ENCODE measurements at places on chromosomes 3 and 15.
A peak's percentile ranks its signal among the peaks of the same experiment; 100 is the strongest.

- no peak overlapping the region for H3K27ac ChIP-seq
- H3K4me3 ChIP-seq = no peak overlapping the region
- no peak for DNase-seq
- H3K4me1 ChIP-seq = no peaks in the 10 kb centered on the region
Measured at GRCh38 chr3:169562988-169563774, 100.3 kb downstream of the MECOM start.

DNA sequence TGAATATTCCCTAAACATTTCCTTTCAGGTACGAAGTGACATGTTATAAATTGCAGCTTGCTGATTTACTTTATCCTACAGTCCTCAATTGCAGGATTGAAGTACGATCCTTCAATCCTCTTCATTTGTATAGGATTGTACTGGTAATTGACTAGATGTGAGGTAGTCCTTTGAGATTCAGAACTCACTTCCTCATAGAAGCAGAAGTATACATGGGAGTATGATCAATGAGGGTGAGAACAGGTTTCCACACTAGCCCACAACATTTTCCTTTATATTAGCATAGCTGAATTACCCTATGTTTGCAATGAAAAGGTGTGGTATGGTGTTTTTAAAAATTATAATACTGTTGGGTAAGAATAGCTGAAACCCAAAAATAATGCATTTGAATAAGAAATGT, 160.0 kb upstream of the UMPS start:
- no peaks in the 10 kb centered on the region for H3K27me3 ChIP-seq
- no peak overlapping the region for H3K27ac ChIP-seq
- no peak overlapping the region for H3K4me3 ChIP-seq
- H3K36me3 ChIP-seq = no peaks in the 10 kb centered on the region
- peaks cover 4% of the 10 kb centered on the region for H3K4me1 ChIP-seq

DNA sequence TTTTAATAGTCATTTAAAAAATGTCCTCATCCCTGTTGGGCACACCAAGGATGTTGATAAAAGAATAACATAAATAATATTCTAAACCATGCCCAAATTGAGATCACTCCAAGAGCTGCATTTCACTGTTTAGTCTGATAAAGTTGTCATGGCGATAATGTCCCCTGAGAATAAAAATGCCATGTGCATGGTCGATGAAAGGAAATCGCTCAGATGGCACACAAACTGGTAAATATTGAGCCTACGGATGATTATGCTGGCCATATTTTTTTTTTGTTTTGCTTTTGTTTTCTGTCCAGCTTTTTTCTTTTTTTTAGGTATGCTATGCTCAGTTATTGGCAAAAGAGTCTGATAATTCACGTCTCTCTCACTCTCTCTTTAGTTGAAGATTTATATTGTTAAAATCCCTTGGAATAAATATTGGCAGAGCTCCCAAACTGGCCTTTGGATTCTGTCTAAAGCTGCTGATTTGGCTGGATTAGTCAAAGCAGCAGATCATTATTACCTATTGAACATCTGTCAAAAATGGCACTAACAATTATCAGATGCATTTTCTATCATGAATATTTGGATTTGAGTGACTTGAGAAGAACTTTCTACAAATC, 643.8 kb downstream of the SQOR start:
- H3K4me3 ChIP-seq = no peak overlapping the region
- no peaks in the 10 kb centered on the region for H3K27me3 ChIP-seq
- H3K4me1 ChIP-seq = peaks cover 14% of the 10 kb centered on the region
- no peak for DNase-seq
- no peak overlapping the region for H3K27ac ChIP-seq

GRCh38 chr3:178067721-178068120, 468.5 kb upstream of the KCNMB2 start:
- no peaks in the 10 kb centered on the region for H3K4me1 ChIP-seq
- H3K27me3 ChIP-seq = no peaks in the 10 kb centered on the region
- H3K27ac ChIP-seq = no peak overlapping the region
- H3K4me3 ChIP-seq = no peak overlapping the region
- DNase-seq = no peak

GRCh38 chr3:89113893-89114840, 6.7 kb downstream of the EPHA3 start:
- no peak overlapping the region for H3K27ac ChIP-seq
- no peaks in the 10 kb centered on the region for H3K4me1 ChIP-seq
- H3K4me3 ChIP-seq = peak overlapping the region; percentile 5

GRCh38 chr15:95591270-95591669, 739.2 kb upstream of the NR2F2 start:
- DNase-seq = no peak
- H3K4me1 ChIP-seq = no peaks in the 10 kb centered on the region
- no peaks in the 10 kb centered on the region for H3K36me3 ChIP-seq
- no peak overlapping the region for H3K27ac ChIP-seq
- no peak overlapping the region for H3K4me3 ChIP-seq

GRCh38 chr3:150508401-150508800, 37.9 kb downstream of the SERP1 start:
- H3K4me3 ChIP-seq = no peak overlapping the region
- no peaks in the 10 kb centered on the region for H3K36me3 ChIP-seq
- no peak overlapping the region for H3K27ac ChIP-seq
- H3K27me3 ChIP-seq = no peaks in the 10 kb centered on the region

- no peaks in the 10 kb centered on the region for H3K36me3 ChIP-seq
- peaks cover 6% of the 10 kb centered on the region for H3K4me1 ChIP-seq
- no peak overlapping the region for H3K4me3 ChIP-seq
- H3K27ac ChIP-seq = no peak overlapping the region
Measured at GRCh38 chr15:22811640-22812039, 25.2 kb downstream of the NIPA1 start.

GRCh38 chr15:80441714-80442113, 37.5 kb downstream of the ARNT2 start:
- H3K36me3 ChIP-seq = no peaks in the 10 kb centered on the region
- H3K4me3 ChIP-seq = no peak overlapping the region
- H3K27me3 ChIP-seq = no peaks in the 10 kb centered on the region
- no peaks in the 10 kb centered on the region for H3K4me1 ChIP-seq
- no peak overlapping the region for H3K27ac ChIP-seq
- DNase-seq = no peak

DNA sequence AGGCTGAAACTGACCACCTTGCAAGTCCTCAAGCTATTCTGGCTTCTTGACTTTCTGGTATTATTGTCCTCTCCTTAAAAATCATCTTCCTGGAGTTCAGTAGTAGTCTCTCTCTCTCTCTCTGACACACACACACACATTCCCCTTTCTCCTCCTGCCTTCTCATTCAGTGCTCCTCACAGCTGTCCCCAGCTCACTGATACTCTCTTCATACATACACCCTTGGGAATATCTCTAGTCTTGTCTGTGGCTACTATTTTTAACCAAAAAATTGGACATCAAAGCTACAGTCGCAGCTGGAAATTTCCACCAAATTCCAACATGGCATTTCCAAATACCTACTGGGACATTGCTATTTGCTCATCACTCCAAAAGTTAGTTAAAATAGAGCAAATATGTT, 178.9 kb downstream of the ECT2 start:
- no peaks in the 10 kb centered on the region for H3K36me3 ChIP-seq
- H3K4me1 ChIP-seq = no peaks in the 10 kb centered on the region
- no peak overlapping the region for H3K4me3 ChIP-seq

GRCh38 chr3:43757666-43758321, 67.1 kb downstream of the ABHD5 start:
- H3K4me3 ChIP-seq = no peak overlapping the region
- no peaks in the 10 kb centered on the region for H3K27me3 ChIP-seq
- H3K27ac ChIP-seq = no peak overlapping the region
- no peaks in the 10 kb centered on the region for H3K4me1 ChIP-seq
- H3K36me3 ChIP-seq = no peaks in the 10 kb centered on the region
- DNase-seq = no peak

DNA sequence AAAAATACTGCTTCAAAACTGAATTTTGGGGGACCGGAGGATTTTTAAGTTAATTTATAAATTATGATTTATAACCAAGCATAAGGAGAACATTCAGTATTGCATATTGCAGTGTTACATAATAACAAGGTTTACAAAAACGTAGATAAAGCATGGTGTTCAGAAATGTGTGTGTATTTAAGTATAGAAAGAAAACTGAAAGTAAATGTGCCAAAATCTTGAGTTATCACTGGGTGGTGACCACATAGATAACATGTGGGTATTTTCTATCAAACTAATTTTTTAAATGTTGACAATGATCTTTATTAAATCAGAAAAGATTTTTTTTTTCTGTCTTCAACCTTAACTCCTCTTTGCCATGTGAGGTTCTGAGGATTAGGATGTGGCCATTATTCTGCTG, 32.6 kb downstream of the EIF2AK4 start:
- H3K4me1 ChIP-seq = no peaks in the 10 kb centered on the region
- no peak for DNase-seq
- no peak overlapping the region for H3K27ac ChIP-seq
- no peaks in the 10 kb centered on the region for H3K27me3 ChIP-seq
- H3K36me3 ChIP-seq = peaks cover 27% of the 10 kb centered on the region

GRCh38 chr3:180934638-180935037, 22.2 kb downstream of the FXR1 start:
- no peaks in the 10 kb centered on the region for H3K27me3 ChIP-seq
- no peak overlapping the region for H3K27ac ChIP-seq
- H3K4me3 ChIP-seq = no peak overlapping the region
- H3K4me1 ChIP-seq = no peaks in the 10 kb centered on the region

GRCh38 chr3:39065197-39065596, 13.4 kb downstream of the WDR48 start:
- no peaks in the 10 kb centered on the region for H3K4me1 ChIP-seq
- no peak overlapping the region for H3K4me3 ChIP-seq
- no peaks in the 10 kb centered on the region for H3K27me3 ChIP-seq
- H3K27ac ChIP-seq = no peak overlapping the region
- DNase-seq = no peak
- H3K36me3 ChIP-seq = peaks cover 21% of the 10 kb centered on the region

GRCh38 chr15:70974004-70974832, 81.6 kb downstream of the LRRC49 start:
- H3K27ac ChIP-seq = no peak overlapping the region
- no peak for DNase-seq
- H3K4me3 ChIP-seq = no peak overlapping the region
- H3K27me3 ChIP-seq = no peaks in the 10 kb centered on the region
- no peaks in the 10 kb centered on the region for H3K4me1 ChIP-seq
- no peaks in the 10 kb centered on the region for H3K36me3 ChIP-seq

DNA sequence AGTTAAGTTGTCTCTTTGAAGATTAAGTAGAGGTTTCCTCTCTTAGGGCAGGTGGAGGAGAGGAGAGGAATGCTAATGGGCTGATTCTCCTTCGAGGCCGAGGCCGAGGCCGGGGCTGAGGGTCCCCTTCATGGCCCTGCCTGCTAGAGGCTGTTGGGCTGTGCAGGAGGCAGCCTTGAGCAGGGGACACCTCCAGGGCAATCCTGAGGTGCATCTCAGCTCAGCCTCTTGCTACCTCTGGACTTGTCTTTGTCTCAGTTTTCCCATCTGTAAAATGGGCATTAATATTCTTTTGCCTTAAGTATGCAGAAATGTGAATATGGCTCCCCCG, 97.7 kb upstream of the PRR20G start:
- no peaks in the 10 kb centered on the region for H3K27me3 ChIP-seq
- H3K27ac ChIP-seq = no peak overlapping the region
- no peaks in the 10 kb centered on the region for H3K4me1 ChIP-seq
- no peak overlapping the region for H3K4me3 ChIP-seq
- DNase-seq = no peak
- no peaks in the 10 kb centered on the region for H3K36me3 ChIP-seq

- H3K36me3 ChIP-seq = peaks cover 58% of the 10 kb centered on the region
- DNase-seq = no peak
- no peak overlapping the region for H3K4me3 ChIP-seq
- H3K27me3 ChIP-seq = no peaks in the 10 kb centered on the region
Measured at GRCh38 chr3:129276385-129276784, 2.3 kb upstream of the HMCES start.

DNA sequence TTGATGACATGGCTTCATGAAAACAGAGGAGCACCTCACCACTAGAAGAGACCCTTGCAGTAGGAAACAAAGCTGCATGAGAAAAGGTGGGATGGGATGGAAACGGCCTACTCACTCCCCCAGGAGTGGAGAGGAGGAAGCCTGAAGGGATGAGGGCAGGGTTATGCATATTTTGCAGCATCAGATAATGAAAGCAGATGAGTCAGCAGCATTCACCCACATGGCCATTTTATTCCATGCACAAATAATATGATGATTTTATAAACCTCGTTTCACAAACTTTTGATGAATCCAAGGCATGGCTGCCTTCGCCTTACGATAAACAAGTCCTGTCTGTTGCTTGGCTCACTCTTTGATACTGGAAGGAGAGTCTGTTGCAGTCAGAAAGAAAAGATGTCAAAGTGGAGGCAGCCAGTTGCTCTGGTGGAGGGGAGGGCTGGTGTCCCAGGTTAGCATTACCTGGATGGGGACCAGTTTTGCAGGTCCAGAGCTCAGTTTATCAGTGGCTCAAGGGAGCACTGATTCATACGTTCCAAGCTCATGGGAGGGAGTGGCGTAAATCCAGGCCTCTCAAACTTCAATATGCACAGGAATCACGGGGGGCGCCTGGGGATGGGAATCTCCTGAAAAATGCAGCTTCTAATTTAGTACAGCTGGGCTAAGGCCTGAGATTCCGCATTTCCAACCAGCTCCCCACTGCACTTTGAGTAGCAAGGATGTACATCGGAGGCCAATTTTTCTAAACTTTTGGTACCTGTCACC, 9.2 kb upstream of the EHD4 start:
- no peak for DNase-seq
- no peaks in the 10 kb centered on the region for H3K4me1 ChIP-seq
- H3K4me3 ChIP-seq = no peak overlapping the region
- no peak overlapping the region for H3K27ac ChIP-seq
- no peaks in the 10 kb centered on the region for H3K27me3 ChIP-seq
- no peaks in the 10 kb centered on the region for H3K36me3 ChIP-seq

- no peak for DNase-seq
- no peak overlapping the region for H3K4me3 ChIP-seq
- no peaks in the 10 kb centered on the region for H3K36me3 ChIP-seq
- H3K27me3 ChIP-seq = no peaks in the 10 kb centered on the region
Measured at GRCh38 chr3:166071-166470, 30.5 kb upstream of the CHL1 start.

DNA sequence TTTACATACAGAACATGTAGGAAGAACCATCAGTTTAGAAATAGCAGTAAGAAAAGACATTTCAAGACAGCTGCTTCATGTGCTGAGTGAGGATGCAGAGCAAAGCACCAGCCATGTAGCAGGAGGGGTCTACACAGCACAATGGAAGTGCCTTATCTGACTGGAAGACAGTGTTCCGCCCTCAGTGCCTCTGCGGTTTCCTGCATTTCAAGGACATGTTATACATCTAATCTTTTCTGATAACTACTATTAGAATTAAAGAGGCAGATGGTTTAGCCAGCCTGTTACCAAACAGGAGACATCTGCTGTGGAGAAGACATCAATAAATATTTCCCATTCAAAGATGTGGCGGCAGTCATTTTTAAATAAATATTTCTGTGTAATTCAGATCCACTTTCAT, 10.6 kb downstream of the LSG1 start:
- H3K27ac ChIP-seq = no peak overlapping the region
- H3K4me1 ChIP-seq = no peaks in the 10 kb centered on the region
- DNase-seq = no peak
- H3K36me3 ChIP-seq = peaks cover 5% of the 10 kb centered on the region

DNA sequence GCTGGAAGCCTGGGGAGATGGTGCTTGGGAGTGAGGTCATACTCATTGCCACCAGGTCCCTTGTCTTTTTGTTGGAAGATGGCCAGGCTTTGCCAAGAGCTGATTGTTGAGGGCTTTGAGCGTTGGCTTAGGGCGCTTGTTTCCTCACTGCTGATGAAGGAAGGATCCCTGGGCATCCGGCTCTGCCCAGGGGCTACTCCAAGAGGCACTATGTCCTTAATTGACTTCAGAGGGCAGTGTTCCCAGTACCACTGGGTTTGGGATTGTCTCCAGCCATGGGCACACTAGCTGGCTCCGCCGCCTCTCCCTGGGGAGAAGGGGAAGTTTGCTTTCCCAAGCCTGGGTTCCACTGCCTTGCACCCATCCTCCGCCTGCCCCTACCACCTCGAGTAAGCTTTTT, 57.2 kb upstream of the RGMA start:
- no peaks in the 10 kb centered on the region for H3K36me3 ChIP-seq
- H3K27me3 ChIP-seq = no peaks in the 10 kb centered on the region
- no peaks in the 10 kb centered on the region for H3K4me1 ChIP-seq
- H3K4me3 ChIP-seq = no peak overlapping the region
- DNase-seq = no peak

Data from pancreas (tissue), 10 donors.